ENCODE measurements at places on chromosomes 6 and 20.

DNA sequence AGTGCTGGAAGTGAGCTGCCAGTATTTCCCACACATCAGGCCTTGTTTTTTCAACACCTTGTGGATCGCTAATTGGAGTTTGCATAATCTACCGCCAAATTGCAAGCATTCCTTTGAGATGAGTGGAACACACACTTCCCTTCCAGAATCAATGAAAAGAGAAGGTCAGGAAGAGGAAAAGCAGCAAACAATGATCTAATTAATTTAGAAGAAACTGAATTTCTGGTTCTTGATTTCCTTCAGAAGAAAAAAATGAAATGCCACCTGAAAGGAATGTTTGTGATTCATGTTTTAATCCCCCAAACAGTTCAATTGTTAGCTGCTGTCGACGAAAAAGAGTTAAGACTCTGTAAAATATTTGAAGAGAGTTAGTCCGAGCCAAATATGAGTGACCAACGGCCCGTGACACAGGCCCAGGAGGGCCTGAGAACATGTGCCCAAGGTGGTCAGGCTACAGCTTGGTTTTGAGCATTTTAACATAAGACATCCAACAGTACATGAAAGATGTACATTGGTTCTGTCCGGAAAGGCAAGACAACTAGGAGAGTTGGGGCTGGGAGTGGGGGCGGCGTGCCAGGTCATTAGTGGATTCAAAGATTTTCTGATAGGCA is 182.3 kb downstream of the MTFR2 start:
- no peak for DNase-seq

DNA sequence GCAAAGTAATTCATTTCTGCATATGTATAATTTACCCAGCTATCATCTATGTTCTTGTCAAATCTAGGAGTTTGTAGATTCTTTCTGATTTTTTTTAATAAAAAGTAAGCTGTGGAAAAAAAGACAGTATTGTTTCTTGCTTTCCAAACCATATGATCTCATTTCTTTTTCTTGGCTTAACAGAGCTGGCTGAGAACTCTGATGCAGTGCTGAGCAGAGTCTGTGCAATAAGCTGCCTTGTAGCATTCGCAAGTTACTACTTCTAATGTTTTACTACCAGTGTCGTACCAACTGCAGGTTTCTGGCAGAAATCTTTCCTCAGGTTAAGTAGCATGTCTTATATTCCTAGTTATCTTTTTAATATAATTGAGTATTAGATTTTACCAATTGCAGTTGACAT is 15.6 kb downstream of the RRBP1 start:
- DNase-seq, result no peak

DNA sequence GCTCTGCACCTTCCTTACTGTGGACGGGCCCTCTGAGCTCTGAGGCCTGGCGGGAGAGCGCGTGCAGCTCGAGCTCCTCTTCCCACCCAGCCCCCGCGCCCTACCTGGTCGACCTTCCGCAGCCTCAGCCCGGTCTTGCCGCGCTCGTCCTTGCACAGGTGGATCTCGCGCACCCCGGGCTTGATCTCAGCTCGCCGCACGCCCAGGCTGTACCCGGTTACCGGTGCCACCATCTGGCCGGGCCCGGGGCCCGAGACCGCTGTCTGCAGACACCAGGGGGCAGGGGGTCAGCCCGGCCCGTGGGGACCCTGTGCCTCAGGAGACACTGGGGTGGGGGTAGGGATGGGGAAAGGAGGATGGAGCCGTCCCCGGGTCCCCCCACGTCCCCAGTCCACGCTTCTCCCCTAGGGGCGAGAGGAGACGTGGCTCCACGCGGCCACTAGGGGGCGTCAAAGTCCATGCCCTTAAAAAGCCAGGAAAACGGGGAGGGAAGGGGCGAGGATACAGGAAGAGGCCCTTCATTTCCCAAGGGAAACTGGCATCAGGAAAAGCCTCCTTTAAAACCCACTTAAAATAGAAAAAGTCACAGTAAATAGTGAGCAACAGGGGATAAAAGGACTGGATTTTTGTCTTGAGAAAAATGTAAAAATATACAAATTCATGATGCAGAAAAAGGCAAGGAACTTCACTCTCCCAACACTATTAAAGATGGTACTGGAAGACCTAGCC is 15.5 kb downstream of the SDCBP2 start:
- DNase-seq, result peak; percentile 48

DNA sequence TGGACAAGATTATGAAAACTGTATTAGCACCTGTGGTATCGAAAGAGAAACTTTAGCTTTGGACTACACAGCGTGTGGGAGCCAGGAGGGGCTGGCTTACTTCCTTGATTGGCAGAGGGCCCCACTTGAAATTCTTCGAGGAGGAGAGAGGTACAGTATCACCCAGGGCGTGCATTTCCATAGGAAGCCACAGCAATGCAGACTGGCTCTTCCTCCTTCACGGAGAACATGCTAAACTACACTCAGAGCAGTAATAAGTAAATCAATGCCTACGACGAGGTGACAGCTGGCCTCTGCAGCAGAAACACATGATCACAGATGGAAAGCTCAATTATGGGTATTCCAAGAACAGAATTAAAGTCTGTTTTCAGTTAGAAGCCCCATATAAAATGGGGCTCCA is 44.2 kb downstream of the MYLK4 start:
- no peak for DNase-seq

DNA sequence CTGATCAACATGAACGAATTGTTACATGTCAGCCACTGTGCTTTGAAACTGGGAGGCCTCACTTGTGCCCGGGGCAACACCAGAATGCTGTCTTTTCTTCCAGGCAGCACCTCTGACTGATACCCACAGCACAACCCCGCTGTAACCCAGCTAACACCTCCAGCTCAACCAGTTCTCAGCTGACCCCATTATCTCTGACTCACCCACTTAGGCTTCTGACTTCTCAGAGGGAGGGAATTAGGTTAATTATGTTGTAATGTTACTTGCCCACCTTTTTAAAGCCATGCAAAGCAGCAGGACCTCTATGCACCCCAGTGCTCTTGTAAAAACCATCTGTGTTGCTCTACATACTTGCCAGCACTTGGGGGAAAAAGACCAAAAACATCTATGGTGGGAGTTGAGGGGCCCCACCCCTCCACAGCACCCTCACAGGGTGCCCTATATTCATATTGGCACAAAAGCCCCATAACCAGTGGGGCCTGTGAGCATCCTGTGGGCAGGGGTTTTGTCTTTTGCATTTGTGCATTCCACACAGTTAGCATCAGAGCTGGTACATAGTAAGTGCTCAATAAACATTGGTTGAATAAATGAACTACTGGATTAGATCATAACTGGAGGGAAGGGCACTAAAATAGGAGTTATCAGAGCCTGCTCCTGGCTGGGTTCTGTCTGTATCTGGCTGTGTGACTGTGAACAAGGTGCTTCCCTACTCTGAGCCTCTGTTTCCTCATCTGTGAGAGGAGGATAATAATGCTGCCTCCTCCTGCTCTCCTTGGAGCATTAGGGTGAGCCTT is 22.3 kb downstream of the BNIP5 start:
- no peak for DNase-seq

DNA sequence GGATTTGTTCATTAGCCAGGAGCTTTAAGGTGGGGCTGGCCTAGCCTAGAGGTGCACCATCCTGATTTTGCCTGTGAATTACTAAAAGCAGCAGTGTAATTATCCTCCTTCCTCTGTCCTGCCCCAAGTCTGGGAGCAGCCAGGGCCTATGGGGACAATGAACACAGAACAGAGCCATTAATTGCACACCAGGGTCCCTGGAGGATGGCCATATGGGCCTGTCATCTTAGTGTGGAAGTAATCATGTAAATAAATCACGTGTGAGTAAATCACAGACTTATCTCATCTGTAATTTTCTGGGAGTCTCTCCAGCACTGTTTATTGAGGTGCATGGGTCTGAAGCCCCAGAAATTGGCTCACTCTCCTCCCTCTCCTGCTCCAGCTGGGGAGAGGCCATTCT is 176.3 kb downstream of the LRFN2 start:
- DNase-seq, result no peak

- DNase-seq, result no peak
Measured at GRCh38 chr20:46523108-46523507, 9.7 kb upstream of the ZNF334 start.

GRCh38 chr6:37600312-37600916 is 97.3 kb downstream of the MDGA1 start:
- DNase-seq, result no peak

GRCh38 chr20:59850018-59850641 is 83.3 kb downstream of the SYCP2 start:
- DNase-seq, result no peak

DNA sequence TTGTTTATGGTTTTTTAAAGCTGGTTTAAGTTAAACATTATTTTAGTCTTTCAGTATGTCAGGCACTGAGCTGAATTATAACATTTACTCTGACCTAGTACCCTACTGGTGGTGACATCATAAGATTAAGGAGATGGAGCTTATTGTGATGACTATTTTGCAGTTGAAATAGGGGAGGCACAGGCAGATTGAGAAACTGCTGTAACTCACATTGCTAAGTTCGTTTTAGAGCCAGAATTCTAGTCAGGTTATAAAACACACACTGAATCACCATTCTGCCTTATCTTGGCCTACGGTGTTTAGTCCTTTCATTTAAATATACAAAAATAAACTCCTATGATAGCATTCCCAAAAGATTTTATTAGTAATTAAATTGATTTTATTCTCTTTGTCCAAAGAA is 584.1 kb downstream of the TFAP2A start:
- DNase-seq, result no peak

DNA sequence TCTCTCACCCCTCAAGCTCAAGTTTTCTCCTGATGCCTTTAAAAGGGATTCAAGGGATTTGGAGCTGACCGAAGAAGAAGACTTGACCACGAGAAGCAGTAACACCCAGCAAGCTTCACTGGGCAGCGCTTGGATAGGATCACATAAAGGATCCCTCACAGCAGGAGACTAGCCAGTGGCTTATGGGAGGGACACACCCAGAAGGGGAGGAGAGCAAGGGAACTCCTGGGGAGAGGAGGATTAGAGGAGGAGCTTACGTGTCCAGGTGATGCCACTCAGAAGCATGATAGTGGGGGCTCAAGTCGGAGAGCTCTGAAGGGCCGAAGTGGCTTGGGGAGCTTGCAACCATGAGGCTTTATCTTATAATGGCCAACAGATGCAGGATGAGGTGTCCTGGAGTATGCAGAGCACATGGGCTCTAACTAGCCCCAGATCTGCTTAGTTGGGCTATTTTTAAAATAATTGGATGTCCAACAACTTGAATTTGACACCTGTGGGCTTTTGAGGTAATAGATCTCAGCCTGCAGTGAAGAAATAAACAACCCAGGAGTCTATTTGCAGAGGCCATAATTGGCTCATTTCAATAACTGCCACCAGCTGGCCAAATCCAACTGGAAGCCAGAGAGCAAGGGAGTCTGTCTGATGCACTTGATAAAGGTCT is 137.9 kb upstream of the EXOC2 start:
- DNase-seq, result no peak

GRCh38 chr20:37323985-37324384 is 22.0 kb upstream of the SRC start:
- DNase-seq, result no peak

GRCh38 chr6:20946022-20946421 is 411.8 kb downstream of the CDKAL1 start:
- DNase-seq, result no peak

GRCh38 chr20:10079964-10080363 is 45.2 kb downstream of the ANKEF1 start:
- no peak for DNase-seq

DNA sequence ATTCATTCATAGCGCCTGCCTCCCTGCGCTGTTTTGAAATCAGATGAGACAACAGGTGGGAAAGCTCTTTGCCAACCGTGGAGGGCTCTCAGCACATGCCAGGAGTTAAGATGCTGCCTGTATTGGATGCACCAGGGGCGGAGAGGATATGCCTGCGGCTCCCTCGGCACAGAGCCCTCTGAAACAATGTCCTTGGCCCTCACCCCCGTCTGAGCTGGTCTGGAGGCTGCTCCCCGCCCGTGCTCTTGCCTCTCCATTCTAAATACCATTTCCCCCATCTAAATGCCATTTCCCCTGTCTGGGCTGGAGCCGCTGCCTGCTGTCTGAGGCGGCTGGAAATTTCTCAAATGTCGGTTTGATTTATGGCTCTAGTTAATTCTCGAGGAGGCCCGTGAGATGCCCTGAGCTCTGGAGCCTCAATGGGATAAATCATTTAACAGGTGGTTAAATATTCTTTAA is 50.8 kb upstream of the MLN start:
- DNase-seq, result no peak

Measured in stimulated activated CD4-positive, alpha-beta T cell treated with anti-CD3 and anti-CD28 coated beads, Interleukin-1b, Interleukin-23, amount 100 ng/mL, for 1 hour (primary cell).